Astrocyte of the cerebellum (primary cell): ENCODE measurements at places on chromosomes 3 and 15.

DNA sequence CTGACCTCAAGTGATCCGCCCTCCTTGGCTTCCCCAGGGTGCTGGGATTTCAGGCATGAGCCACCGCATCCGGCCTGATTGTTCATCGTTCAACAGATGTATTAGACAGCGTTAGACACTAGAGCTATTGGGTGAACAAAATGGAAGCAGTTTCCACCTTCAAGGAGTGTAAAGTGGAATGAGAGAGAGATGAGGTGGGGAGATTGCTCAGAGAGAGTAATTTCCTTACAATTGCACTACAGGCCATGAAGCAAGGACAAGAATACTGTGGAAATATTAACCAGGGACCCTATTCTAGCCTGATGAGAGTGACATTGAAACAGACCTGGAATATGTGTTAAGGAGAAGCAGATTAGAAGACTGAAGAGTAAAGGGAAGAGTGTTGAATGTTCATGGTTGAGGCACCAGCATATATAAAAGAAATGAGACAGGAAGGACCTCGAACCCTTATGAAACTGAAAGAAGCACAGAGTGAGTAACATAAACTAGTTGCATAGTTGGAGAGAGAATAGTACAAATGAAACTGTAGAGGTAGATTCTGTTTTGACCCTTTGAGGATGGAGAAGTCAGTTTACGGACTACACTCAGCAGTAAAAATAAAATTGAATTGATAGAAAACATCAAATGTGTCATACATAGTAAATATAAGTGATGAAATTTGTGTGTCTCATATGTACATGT, 7.2 kb downstream of the RTF1 start:
- no peak for DNase-seq

DNA sequence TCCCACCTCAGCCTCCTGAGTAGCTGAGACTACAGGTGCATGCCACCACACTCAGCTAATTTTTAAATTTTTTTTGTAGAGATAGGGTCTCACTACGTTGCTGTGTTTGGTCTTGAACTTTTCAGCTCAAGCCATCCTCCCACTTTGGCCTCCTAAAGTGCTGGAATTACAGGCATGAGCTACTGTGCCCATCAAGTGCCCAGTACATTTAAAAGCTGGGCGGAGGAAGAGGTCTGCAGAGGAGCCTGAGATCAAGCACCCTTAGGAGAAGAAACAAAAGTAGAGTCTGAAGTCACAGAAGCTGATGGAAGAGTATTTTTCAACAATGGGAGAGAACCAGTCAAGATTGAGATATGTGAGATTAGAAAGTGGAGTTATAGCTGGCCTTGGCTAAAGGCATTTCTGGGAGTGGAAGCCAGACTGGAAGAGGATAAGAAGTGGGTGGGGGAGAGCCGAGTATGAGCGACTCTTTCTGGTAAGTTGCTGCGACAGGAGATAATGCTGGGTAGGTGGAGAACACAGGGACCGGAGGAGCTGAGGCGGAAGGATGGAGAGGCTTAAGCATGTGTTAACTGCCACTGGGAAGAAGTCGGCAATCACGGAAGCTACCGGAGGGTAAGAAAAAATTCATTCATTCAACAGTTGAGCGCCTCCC, 782 bp upstream of the IREB2 start:
- DNase-seq = no peak

DNA sequence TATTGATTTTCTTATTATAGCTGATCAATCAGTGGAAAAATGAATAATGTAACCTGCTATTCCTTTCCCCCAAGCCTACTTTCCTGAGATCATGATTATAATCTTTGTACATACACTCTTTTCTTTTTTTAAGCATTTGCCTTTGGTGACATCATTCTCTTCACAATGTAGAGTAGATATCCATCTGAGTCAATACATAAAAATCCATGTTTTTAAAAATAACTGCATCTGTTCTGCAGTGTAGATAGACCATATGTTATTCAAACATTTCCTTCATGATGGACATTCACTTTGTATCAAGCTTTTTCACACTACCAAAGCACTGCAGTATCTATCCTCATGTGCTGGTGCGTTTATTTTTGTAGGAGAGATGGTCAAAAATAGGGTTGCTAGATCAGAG, 211.1 kb downstream of the PTPRG start:
- DNase-seq = no peak

DNA sequence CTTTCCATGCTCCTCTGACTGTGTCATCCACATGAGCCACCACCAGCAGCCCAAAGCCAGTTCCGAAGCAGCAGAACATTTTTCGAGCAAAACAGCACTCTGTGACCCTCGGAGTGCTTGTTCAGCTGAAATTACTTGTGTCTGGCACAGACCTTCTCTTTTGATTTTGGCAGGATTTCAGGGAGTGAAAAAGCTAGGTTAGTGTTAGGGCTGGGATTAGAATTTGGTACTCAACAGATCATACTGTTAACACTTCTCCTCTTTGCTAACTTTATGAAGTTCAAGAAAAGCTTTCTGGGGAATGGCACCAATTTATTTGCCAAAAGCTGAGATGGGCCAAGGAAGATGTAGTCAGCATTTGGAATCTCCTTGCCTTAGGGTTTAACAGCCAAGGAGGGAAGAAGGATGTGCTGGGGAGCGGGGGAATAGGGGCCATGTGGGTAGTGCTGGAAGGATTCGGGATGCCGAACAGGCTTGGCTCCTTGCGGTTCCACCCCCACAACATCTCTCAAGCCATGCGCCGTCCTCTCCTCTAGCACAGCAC, 55.1 kb upstream of the TRA2B start:
- no peak for DNase-seq

DNA sequence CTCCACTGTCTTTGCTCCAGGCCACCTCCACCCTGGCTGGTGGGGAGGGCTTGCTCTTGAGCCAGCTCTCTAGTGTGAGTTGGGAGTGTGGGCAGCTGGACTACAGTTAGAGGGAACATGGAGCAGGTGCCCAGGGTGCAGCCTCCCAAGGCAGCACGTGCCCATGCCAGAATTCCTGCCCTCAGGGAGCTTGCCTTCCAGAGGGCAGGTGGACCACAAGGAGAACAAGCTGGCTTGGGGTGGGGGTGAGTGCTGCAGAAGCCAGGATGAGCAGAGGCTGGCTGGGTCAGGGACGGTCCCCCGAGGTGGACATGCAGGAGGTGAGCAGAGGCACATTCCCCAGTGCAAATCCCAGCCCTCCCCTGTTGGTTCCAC, 89.5 kb downstream of the VGLL4 start:
- DNase-seq = no peak

DNA sequence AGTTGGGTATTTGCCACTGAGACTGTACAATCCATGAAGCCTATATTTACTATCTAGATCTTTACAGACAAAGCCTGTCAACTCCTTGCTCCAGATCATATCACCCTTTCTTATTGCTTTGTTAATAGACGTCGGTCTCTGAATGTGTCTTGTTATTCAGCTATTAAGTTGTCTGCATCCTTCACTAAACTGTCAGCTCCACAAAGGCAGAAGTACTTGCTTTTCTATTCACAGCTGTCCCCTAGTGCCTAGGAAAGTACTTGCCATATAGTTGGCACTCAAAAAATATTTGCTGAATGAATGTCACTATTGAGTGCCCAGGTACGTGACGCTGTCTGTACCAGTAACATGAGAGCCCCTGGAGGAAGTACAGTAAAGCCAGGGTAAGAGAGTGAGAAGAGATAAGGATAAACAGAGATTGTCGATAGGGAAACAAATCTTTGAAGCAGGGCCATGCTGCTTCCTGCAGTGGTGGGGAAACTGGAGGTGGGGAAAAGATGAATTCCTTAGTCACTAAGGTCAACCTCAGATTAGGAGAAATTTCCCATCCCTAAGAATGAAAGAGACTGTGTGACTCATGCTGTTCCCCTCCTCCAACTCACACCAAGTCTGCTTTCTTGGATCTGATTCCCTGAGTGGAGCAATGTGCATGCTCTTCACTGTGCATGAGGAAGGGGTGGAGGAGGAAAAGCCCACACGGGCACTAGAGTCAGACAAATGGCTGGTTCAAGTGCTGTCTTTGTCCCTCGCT, 36.3 kb downstream of the PRICKLE2 start:
- DNase-seq = peak; percentile 68

- no peak for DNase-seq
Measured at GRCh38 chr15:62275831-62276230, 110.7 kb upstream of the C2CD4B start.

GRCh38 chr15:50190166-50190570, 8.2 kb downstream of the SLC27A2 start:
- DNase-seq = no peak
